ENCODE measurements at places on chromosomes 16 and 17. TPM values are rescaled to one million over a fixed set of nuclear protein-coding genes. Genes with fewer than 3 reads are reported as not detected.

TMEM132E gene
- polyA plus RNA-seq = 0.24 TPM

EFNB3 gene
- polyA plus RNA-seq = not detected

CLEC18B gene
- polyA plus RNA-seq = not detected

DNA sequence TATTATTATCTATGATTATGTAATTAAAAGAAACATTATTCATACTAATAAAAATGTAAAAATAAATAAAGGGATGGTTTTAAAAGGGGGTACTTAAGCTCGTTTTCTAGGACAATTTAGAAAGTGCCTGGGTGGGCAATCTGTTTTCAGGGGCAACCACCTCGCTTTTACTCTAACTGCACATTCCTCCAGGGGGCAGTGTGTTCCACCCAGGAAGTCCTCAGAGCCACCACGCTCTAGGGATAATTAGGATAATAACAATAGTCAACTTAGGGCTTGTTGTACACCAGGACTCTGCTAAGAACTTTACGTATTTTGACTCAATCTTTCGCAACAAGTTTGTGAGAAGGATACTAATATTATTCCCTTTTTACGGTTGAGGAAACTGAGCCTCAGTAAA lies 396.7 kb upstream of the MAF start:
- no peak for DNase-seq

DNA sequence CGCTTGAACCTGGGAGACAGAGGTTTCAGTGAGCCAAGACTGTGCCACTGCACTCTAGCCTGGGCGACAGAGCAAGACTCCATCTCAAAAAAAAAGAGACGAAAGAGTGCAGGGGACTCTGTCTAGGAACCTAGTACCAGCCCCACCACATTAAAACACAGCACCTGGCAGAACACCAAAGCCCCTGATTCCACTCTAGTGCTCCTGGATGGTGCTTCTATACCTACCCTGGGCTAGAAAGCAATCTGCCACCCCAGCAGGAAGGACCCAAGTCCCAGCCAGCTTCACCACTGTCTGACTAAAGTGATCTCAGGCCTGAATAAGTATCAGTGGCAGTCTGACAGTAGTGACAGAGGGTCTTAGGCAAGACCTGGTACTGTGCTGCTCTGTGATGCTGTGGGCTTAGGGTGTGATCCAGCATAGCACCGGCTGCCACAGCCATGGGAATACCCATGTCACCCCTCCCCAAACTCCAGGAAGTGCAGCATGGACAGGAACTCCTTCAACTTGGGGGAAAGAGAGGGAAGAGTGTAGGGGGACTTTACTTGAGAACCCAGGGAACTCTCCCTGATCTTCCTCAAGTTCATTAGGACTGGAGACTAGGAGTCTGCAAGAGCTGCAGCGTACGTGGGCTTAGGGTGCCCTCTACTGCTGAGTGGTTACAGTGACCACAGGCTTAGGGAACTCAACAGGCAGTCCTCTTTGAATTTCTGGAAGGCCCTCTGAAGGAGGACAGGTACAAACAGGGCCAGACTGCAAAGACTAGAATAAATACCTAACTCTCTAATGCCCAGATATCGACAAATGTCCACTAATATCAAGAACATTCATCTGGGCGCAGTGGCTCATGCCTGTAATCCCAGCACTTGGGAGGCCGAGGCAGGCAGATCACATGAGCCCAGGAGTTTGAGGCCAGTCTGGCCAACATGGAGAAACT lies 30.0 kb upstream of the RNF43 start:
- peak; percentile 42 for DNase-seq

DNA sequence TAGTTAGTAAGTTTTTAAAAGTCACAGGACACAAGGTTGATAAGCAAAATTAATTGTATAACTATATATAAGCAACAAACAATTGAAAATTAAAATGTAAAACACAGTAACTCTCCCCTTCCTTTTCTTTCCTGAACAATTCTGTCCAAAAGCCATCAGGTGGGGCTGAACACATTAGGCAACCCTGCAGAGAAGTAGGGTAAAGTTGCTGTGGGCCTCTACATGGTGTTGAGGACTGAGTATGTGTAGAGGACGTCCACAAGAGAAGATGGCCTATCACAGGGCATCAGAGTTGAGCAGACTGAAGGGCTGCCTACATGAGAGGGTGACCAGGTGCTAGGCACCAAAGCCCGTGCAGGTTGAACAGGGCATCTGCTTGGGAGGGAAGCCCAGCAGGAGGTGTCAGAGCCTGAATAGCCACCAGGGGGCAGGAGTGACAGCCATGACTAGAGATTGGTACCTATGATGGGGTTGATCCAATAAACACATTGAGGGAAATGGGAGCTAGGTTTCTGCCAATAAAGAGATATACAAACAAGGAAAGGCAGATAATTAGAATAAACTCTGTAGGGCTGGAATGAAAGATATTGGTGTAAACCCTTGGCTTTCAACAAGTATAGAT lies 415.1 kb downstream of the NPIPA8 start:
- DNase-seq = peak; percentile 7

DNA sequence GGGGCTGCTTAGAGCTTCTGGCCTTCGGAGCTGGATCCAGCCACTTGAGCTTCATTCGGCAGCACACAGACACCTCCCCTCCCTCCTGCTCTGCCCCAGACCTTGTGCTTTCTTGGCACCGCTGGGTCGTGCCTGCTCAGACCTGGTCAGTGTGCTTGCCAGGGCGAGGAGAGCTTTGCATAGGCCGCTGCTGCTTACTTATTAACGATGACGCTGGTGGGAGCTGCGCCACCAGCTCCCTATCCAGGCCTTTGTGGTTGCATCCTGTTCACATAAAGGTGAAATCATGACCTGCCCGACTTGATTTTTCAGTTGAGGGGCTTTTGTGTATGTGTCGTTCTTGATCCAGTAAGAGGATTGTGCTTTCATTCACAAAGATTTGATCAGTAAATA lies 101.1 kb downstream of the MSI2 start:
- no peak for DNase-seq

DNA sequence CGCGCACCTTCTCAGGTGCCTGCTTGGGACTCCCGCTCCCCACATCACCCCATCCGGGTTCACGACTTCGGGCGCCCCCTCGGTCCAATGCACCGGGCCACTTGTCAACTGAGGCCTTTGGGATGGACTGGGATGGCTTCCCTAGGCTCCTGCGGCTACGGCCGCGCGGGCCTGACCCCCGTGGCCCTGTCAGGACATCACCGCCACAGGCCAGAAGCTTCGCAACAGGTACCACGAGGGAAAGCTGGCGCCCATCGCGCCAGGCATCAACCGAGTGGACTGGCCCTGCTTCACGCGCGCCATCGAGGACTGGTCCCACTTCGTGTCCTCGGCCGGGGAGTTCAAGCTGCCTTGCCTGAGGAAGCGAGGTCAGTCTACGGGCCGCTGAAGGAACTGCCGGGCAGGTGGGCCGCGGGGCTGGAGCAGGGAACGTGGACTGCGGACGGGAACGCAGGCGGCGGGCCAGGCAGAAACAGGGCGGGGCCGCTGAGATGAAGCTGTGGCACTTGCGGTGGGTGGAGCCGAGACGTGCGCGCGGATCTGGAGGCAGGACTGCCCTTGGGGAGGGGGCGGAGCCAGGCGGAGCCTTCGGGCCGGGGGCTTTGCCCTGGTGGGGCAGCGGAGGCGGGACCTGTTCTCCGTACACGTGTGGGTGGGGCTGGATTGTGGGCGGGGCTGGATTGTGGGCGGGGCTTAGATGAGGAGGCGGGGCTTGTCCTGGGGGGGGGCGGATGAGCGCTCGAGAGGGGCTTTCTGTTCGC lies 13.7 kb upstream of the CNGB1 start:
- peak; percentile 90 for DNase-seq

DNA sequence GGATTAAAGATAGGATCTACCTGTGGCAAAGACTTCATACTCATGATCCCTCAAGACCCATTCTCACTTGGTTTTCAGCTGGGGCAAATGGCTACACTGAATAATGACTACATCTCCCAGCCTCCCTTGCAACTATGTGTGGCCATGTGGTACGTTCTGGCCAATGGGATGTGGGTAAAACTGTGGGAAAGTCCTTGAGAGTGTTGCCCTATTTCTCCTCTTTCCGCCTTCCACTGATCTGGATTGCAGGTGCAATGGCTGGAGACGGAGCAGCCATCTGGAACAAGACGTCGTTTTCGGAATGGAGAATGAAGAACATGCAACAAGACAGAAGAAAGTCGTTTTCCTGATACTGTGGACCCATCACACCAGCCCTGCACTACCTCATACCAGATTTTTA lies 48.5 kb downstream of the HAPSTR1 start:
- no peak for DNase-seq

- no peak for DNase-seq
These were observed 12.7 kb upstream of the RNF135 start for GRCh38 chr17:30958187-30958586.

DNA sequence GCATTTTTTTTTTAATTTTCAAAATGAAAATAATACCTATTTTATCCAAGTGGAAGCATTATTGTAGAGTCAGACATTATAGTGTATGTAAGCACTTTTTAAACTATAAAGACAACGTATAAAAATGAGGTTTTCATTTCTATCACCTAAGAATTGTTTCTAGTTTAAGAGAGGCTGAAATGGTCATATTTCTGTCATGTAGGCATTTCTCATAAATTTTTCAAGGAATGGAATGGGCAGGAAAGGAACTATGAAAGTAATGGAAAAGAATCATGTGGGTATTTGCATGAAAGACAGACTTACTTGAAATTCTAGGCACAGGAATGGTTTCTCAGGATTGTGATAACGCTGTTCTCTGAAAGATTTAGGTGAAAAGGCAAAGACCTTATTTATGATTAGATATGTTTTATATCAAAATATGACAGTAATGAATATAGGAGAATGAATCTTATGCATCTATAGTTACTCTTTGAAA lies 67.4 kb downstream of the PPM1E start:
- DNase-seq = no peak

Data from CD8-positive, alpha-beta memory T cell (primary cell).